Frontal cortex (tissue), 4 donors: ENCODE measurements at places on chromosomes 7 and 10.

- DNase-seq = no peak
Measured at GRCh38 chr7:17234030-17234397, 64.4 kb upstream of the AHR start.

- DNase-seq = no peak
Measured at GRCh38 chr7:20270867-20271266, 53.7 kb upstream of the MACC1 start.

- no peak for DNase-seq
Measured at GRCh38 chr10:69839696-69840345, 38.1 kb downstream of the COL13A1 start.

GRCh38 chr10:128070721-128071416 is 55.4 kb downstream of the MKI67 start:
- no peak for DNase-seq

DNA sequence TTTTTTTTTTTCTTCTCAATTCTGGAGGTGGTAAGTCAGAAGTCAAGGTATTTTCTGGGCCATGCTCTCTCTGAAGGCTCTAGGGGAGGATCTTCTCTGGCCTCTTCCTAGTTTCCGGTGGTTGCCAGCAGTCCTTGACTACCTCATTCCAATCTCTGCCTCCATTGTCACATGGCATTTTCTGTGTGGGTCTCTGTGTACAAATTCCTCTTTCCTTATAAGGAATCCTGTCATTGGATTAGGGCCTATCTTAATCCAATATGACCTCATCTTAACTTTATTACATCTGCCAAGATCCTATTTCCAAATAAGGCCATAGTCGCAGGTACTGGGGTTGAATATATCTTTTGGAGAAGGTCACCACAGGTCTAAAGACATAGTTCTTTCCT is 129.3 kb upstream of the PRR15 start:
- no peak for DNase-seq

DNA sequence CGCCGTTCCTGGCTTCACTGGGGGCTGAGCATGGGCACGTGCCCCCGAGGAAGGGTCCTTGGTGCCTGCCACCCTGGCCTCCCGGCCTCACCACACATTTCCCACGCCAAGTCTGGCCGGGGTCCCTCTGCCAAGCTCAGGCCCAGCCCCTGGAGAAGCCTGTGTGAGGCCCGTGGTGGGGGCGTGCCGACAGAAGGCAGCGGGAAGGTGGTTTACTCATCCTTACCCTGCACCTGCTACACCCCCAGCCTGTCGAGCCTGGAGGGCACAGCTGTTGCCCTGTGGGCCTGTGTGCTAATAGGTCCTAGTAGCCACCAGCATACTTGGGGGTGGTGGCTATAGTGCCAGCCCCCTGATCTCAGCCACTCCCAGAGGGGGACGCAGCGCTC is 46.7 kb downstream of the NKX6-2 start:
- DNase-seq = no peak

DNA sequence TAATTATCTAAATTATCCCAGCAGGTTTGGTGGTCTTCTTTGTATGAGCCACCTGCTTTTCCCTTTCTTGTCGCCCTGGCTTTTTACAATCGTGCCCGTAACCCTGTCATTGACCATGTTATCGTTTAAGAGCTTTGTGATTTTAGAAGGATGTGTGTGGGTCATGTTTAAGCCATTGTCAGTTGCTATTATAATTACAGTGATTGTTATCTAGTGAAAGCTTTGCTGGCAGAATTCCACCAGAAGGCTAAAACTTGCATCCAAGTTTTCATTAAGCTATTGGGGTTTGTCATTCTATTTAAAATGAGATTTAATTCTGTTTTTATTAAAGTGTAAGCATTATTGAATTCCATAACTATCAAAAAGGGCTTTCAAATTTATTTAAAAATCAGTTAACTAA is 354.2 kb upstream of the TMEM229A start:
- DNase-seq = no peak

GRCh38 chr7:72492461-72493065 is 80.4 kb upstream of the CALN1 start:
- DNase-seq = no peak

DNA sequence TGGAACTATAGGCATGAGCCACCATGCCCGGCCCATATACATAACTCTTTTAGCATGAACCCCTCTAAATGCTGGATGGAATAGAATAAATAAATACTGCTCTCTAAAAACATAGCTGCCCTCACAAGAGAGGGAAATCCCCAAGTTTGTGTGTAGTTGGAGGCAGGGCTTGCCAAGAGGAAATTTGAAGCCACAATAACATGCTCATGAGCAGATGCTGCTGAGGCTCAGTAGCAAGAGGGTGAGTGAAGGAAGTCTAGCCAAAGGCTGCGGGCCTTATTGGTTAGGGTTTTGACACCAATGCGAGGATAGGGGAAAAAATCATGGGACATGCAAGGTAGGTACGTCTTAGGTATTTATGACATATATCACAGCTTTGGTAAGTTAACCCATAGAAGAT is 17.3 kb downstream of the TPK1 start:
- no peak for DNase-seq

DNA sequence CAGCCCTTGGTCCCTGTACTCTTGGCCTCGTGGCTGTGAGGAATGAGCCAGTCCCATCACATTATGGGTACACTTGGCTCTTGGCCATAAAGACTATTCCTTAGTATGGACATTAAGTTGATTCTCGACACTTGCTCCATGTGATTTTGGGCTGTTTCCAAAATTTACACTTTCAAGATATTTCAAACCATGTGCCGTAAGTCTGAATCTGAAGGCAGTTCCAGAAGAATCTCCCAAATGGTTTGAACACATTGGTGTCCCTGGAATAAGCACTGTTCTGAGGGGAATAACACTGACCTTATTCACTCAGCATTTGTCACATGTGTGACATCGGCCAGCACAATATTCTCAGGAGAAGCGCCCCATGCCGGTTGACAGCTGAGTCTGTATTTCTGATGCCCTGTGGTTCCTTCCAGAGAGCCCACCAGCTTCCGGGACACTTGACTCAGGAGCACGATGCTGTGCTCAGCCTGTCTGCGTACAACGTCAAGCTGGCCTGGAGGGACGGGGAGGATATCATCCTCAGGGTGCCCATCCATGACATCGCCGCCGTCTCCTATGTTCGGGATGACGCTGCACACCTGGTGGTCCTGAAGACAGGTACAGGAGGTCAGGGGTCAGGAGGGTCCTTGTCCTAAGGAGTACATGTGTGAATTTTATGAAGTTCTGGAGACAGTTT is 24.6 kb downstream of the NACAD start:
- DNase-seq = no peak
